ENCODE measurements at places on chromosomes 7 and 10.

DNA sequence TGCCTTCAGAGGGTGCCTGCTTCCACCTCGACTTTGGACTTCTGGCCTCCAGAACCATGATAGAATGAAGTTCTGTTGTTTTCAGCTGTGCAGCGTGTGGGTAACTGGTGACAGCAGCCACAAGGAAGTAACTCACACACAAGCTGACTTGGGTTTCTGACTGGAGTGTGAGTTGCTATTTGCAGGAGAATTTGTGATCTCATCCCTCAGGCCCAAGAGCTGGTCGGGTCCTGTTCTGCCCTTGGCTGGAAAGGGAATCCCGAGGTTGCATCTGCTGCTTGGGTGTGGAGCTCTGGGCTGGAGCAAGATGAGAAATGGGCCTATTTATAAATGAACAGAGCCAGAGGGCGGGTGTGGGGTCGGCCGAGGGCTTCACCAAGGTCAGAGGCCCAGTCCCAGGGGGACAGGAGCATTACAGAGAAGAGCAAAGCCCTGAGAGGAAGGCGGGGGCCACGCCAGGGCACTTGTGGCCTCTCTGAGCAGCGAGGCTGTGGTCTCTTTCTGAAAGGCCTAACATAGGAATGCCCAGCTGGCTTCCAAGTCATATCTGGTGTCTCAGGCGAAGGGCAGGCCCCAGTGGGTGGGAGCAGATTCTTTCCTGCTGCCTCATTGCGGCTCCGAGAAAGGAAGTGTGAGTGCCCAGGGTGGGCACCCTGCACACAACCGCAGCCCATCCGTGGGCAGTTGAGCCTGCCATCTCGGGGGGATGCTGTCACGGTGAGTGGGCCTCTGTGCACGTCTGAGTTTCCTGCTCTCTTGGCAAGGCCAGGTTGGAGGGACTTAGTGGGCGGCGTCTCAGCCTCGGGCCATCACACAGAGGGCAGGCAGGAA lies 26.5 kb upstream of the C10orf71 start:
- no peak for DNase-seq

- DNase-seq: no peak
Measured at GRCh38 chr7:49885593-49886285, 112.3 kb downstream of the VWC2 start.

DNA sequence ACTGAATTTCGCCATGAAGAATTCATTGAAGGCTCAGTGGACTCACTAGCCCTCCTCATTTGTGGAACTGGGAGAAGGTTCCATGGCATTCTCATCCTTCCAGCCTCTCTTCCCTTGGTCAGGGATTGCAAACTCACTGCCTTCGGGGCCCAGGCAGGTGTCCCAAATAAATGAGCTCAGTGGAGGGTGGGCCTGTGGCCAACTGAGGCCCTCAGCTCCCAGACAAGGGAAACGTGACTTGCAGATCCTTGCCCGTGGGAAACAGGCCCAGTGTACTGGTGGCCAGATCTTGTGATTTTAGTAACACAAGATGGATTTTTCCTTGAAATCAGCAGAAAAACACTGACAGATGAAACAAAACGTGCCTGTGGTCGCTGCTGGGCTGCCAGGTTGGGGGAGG lies 168.7 kb upstream of the CTBP2 start:
- no peak for DNase-seq

GRCh38 chr10:50613150-50613549 lies 10.6 kb downstream of the SGMS1 start:
- DNase-seq: no peak

DNA sequence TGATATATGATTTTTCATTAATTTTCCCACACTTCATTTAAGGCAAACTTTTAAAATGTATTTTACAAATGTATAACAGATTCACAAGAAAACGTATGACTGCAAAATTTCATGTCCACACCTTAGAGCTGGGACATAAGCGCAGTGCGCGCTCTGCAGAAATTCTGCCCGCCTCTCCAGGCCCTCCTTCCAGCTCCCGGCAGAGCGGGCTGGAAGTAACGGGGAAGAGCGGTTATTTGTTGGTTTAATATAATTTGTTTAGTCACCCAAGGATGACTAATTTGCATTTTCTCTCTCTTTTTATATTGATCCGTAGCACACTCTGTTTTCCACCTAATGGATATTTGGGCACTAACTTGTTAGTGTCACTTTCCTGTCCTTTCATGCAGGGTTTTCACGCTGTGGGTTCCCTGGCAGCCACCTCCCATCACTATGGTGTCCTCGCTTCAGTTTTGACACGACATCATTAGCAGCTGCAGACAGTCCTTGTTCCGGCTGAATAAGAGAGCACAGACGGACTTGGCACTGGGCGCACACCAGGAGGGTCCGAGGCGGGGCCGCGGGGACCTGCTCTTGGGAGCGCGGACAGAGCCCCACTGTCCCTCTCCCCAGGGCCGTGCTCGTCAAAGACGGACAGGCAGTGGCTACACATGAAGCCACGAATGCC lies 129.2 kb upstream of the SEC61G start:
- DNase-seq: no peak

- DNase-seq: no peak
Measured at GRCh38 chr7:37009125-37009675, 284.9 kb upstream of the AOAH start.

DNA sequence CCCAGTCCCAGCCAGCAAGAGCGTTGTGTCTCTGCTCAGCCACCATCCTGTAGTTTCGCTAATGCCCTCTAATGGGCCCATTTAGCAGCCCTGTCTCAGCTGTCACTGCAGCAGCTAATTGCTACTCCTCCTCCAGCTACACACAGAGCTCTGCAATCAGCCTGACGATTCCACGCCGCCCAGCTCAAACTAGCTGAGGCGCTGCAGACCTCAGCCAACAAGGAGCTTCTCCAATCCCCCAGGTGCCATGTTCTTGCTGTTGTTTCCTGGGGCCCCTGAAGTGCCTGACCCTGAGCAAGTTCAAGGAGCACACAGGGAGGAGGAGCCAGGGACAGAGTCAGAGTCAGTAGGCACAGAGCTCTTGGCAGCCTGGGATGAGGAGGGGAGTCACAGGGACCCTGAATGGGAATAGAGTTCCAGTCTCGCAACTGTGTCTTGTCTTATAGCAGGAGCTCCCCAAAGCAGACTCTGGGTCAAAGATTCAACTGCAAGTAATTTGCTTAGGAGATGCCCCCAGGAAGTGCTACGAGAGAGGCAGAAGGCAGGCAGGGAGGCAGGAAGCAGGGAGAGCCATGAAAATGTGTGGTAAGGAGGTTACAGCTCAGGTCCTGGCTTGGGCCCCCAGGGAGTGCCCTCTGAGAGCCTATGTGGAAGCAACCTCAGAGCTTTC lies 135.8 kb upstream of the UNC5B start:
- DNase-seq: no peak

DNA sequence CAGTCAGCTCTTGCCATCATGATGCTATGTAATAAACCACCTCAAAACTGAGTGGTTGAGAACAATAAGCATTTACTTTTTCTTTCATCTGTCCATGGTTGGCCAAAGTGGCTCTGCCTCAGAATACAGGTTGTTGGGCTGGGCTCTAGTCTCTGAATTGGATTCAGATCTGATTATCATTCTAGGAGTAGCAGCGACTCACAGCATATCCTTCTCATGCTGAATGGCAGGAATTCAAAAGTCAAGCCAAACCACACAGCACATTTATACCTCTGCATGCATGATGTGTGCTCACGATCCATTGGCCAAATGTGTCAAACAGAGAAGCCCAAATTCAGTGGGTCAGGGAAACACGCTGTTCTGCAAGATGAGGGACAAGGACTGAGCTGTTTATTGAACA lies 13.6 kb upstream of the GALNT11 start:
- DNase-seq: no peak

DNA sequence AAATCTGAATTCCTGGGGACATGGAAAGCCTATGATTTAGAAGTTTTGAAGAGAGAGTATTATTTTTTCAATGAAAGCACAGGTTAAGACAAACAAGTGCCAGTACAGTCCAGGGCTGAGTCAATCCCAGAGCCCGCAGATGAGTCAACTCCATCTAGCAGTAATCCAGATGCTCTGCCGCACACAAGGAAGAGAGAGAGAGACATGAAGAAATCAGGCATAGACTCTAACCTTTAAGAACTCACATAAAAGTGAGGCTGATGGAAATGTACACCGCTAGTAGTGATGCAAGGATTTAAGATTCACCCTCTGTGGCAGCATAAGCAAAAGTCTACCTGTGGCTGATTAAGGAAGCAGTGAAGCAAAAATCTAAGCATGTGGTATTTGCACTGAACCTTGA lies 651.5 kb downstream of the TNS3 start:
- no peak for DNase-seq

- no peak for DNase-seq
Measured at GRCh38 chr7:11584406-11585031, 247.5 kb downstream of the THSD7A start.

DNA sequence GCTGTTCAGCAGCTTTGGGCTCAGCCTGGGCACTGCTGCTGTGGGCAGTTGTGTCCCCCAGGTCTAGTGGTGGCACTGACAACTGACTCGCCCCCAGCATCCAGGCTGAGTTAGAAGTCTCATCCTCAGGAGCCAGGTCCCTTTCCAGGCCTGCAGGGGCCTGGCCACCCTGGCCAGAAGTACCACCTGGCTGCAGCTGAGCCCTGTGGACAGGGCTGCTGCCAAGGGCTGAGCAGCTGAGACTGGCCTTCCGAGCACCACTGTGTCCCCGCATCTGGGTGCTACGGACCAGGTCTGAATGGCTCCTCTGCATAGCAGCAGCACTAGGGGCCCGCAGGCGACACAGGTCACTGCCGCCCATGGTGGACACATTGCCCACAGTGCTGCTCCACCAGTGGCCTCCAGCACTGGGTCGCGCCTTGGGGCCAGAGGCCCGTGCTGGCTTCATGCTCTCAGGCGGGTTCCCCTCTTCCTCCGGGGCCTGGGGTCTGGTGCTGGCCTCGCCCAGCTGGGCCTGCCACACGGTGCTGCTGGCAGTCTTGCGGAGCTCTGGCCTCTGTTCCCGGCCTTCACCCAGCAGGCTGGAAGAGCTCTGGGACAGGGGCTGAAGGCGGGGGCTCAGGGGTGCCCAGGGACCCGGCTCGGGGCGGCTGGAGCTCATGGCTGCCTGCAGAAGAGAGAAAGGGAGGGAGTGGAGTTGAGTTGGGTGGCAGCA lies 6.2 kb downstream of the GPRIN2 start:
- DNase-seq: no peak

DNA sequence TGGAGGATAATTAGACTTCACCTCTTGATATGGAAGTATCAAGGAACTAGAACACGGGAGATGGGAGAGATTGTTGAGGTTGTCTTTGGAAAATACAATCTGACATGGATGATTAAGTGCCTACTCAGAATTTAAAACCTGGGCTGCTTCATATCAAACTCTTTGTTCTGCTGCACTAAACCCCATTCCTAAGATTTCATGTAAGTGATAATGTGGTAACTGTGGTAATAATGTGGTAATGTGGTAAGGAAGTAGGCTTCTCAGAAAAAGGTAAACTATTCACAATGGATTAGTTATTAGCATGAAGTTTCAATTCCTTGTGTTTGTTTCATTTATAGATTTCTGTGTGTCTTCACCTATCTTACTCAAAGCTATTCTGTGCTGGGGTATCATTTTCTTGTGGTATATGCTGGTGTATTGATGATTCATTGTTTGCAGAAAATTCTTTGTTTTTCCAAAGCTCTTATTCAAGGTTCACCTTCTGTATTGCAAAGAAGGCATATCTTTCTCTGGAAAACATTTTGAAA lies 129.9 kb upstream of the TAC1 start:
- DNase-seq: no peak

DNA sequence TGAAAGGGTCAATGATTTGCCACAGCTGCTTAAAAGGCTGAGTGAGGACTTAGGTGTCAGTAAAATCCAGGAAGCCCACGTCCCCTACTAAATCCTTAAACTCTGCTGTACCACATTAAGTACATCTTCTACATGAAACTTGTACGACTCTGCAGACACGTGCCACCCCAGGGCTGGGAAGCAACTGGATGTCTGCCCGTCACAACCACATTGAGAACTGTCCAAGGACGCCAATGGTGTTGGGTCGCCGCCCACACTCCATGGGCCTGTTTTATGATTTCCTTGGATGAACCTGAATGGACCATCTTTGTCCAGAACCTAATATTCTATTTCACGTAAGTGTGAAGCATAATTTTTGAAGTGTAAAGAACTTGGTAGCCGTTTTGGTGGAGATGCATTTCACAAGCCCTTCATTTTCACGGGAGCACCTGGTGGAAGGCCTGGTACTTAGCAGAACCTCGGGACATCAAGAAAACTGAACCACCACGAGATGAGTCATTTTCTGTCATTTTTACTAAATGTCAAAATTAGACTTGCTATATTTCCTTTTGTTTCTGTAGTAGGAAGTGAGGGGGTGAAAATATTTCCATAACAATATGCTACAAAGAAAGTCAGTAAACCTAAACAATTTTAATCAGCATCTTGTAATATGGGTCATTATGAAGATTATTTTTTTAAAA lies 134.9 kb downstream of the SFMBT2 start:
- DNase-seq: no peak

DNA sequence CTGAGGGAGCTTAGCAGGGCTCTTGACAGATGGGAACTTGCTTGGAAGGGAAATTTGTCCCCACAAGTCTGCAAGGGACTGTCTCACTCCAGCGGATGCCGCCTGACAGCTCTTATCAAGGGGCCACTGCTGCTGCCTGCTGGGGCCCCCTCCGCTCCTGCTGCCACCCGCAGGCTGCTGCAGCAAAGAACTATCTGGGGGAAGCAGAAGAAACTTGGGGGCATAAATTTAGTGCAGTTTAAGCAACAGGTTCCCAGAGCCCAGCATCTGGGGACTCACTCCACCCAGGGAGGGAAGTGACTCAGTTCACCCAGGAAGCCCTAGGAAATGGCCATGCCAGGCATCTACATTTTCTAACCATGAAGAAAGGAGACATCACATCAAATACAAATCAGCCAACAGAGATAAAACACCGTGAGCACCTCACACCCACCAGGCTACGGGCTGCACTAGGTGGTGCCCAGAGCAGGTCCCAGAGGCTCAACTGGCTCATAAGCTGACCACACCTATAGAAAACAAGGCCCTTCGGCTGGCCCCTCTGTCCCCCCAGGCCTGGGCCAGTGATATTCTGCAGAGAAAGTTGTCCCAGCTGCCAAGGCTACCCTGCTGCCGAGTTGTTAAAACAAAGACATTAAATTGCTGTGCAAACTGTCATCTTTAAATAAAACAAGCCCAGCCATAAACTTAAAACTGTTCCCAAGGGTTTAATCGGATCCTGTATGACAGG lies 3.7 kb downstream of the RGS10 start:
- no peak for DNase-seq

GRCh38 chr10:3014968-3015367 lies 52.4 kb upstream of the PFKP start:
- no peak for DNase-seq

- DNase-seq: no peak
Measured at GRCh38 chr7:18831419-18831818, 286.0 kb downstream of the TWIST1 start.

DNA sequence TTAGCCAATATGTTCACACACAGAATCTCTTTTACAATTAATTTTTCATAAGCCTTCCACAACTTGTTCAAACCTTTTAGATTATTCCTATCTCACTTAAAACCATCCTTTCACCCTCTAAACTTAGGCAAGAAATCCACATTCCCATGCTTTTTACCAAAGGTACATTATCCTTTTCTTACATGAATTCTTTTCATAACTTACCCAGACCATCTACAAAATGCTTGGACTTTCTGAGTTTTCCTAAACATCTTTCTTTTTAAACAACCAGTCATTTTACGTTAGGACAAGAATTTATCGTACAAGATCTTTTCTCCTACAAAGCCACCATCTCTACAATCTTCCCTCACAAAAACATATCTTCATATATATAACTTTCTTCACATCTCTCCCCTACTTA lies 18.8 kb upstream of the GARS1 start:
- no peak for DNase-seq

All from stimulated activated CD8-positive, alpha-beta memory T cell treated with anti-CD3 and anti-CD28 coated beads, Interleukin-7, amount 100 ng/mL, for 24 hours (primary cell).